NCI-H1694 treated with DMSO at 0.1 percent for 48 hours (cell line): ENCODE measurements at places on chromosomes 4 and X.
A peak's percentile ranks its signal among the peaks of the same experiment; 100 is the strongest.

- no peak for DNase-seq
These were observed 95.1 kb downstream of the TSPAN7 start for GRCh38 chrX:38656350-38656915.

DNA sequence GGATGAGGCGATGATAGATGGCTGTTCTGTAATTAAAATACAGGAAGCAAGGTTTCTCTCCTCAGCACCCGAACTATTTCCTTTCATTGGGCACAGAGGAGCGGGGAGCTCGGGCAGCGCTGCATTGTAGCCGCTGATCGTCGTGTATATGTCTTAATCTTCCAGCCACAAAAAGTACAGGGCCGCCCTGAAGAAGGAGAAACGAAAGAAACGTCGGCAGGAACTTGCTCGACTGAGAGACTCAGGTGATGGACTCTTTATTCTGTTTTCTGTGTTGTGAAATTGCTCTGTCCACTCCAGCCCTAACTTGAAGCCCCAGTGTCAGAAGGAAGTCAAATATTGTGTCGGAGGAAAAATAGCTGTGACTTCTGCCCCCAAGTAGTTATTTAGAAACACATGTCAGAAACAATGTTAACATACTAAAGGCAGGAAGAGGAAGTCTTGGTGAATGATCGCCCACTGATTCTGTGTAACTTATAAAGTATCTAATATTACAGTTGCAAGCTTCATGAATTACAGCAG is 546 bp downstream of the ZRSR2 start:
- DNase-seq: no peak

- DNase-seq: no peak
These were observed 8.3 kb downstream of the PPID start for GRCh38 chr4:158714937-158715336.

DNA sequence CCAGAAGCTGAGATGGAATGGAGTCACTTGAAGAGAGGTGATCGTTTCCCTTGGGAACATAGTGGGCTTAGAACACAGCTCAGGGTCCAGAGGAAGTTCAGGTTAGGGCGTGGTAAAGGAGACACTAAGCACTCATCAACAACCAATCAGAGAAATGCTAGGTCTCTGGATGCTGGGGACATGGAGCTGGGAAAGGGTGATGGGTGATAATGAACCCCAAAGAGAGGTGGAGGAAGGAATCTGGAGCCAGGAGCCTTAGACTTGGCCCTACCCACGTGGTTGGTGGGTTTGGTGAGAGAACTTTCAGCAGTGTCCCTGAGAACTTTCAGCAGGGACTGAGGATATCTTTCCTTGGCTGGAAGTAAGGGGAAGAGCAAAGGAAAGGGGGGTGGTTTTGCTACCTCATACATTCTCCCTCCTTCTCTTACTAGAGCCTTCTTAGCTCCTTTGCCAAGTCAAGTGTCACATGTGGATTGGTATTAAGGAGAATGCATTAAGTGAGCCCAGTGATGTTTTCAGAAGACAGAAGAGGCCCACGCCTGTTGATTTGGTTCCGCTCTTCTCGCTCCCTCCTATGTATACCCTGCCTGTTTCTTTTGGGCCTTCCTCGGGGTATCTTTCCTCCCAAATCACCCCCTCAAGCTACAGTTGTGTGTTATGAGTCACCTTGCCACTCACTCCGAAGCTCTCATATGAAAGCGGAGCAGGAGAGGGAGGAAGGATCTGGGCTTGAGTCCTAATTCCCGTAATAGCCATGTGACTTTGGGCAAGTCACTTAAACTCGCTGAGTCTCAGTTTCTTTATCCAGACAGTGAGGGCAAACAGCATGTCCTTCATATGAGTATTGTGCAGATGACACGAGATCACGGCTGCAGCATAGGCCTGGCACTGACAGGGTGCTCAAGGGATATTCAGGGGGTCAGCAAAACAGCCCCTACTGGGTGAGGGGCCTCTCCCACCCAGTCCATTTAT is 63.1 kb downstream of the TSC22D3 start:
- no peak for DNase-seq

DNA sequence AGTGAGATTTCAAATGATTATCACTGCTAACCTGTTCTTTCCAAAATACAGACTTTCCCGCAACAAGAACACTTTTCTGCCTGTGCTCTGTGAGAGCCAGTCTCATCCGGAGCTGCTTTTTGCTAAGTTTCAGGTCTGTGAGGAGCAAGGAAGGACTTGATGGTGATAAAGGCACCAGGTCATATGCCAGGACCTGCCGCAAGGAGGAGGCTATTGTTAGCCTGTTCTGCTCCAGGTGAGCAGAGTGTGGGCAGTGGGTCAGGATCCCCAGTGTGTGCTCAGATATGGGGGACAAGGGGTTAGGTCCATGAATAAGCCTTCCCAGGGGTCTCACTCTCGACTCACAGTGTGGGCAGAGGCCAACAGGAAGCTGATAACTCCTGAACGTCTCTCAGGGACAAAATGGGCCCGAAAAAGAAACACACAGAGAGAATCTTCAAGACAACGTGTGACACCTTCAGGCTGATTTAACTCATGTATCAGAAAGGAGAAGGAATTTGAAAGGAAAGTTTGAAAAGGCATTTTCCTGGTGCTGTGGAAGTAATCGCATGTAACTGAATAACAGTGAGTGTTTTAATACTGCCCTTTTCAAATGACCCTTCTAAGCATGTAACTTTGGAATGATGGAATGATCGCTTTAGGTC is 57.7 kb upstream of the PDLIM3 start:
- no peak for DNase-seq

DNA sequence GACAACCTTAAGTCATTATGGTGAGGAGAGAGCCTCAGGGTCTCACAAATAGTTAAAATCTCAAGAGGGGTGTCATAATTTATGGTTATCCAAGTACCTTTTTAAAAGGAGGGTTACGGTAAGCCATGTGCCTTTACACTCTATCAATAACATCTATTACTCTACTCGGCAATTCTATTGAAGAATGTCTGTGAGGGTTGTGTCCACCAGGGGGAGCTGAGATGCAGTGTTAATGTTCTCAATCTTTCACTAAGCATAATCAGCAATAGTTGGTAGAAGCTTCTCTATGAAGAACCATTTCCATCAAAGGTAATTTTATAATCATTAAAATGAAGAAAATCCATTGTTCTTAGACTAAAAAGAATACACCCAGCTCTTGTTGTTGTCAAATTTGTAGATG is 457.4 kb downstream of the CENPC start:
- peak; percentile 4 for DNase-seq
